ENCODE measurements at places on chromosomes 2 and 18.

DNA sequence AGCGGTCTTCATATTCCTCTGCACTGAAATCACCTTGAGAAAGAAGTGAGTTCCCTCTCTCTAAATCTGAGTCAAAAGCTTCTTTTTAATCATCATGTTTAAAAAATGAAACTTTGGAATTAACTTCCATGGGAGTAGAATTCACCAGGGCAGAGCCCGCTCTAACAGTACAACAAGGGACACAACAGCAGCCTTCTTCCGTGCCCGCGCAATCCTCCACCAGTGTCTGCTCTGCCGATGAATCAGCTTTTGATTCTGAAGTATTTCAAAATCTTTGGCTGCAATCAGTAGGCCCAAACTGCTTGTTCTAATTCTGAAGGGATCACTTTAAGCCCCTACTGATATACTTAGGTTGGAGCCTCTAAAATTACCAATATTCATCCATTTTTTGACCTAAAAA, 76.9 kb downstream of the USP40 start:
- no peak for DNase-seq

DNA sequence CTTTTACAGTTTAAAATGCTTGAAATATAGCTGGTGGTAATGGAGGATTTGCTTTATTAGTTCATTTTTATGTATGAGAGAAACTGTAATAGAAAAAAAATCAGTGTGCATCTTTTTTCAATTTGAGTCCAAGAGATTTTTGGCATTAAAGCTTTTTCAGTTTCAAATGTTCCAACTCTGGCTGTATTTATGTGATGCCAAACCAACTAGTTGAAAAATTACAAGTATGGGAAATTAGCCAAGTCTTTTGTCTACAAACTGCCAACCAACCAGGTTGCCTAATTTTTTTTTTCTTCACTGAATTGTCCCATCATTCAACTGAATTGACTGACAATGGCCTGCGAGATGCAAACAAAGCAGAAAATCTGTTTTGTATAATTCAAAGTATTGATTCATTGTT, 95.7 kb downstream of the ICOS start:
- DNase-seq = no peak

- no peak for DNase-seq
These were observed 72.6 kb upstream of the MCFD2 start for GRCh38 chr2:46988230-46988629.

DNA sequence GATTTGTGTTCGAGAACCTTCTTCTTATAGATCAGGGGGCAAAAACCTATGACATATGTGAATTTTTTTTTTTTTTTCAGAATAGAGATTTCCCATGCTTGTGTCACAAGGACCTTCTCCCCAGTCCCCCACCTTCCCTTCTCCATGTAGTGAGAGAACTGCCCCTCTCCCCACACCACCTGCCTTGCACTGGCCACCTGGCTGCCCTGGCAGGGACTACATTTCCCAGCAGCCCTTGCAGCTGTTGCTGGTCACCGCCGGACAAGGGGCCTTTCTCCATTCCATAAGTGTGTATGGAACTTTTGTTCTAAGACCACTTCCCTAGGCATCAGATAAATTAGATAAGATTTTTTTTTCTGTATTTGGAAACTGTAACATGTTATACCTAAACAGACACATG, 22.2 kb downstream of the MBP start:
- DNase-seq = no peak

GRCh38 chr2:211591426-211591825, 947.2 kb downstream of the ERBB4 start:
- no peak for DNase-seq

DNA sequence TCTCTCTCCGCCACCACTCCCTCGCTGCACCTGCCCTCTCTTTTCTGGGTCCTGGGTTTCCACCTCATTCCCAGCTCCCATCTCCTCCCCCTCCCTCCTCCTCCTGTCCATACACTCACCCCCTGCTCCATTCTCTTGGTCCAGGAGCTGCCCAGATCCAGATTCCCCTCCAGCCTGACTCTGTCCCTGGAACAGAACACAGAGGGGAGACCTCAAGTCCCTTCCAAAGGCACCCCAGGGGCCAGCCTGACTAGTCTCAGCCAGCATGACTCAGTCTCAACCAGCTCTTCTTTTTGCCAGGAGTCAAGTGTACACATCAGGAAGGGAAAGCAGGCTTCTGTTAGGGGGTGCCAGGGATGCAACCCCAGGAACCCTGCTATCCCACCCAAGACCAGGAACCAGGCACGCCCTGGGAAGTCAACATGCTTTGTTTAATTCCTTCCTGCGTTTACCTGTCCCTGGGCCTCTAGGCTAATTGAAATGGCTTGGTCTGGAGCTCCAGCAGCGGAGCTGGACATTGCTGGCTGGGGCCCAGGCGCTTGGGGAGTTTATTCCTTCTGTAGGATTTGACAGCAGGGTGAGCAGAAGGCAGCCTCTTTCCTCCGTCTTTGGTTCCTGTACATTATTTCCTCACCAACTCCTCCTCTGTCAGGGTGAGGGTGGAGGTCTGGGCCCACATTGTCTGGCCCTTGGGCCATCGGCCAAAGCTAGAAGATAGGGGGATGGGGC, 28.4 kb upstream of the SELENOI start:
- DNase-seq = no peak

- no peak for DNase-seq
These were observed 73.1 kb downstream of the IRS1 start for GRCh38 chr2:226726546-226726945.

GRCh38 chr2:238009563-238009962, 42.7 kb downstream of the UBE2F start:
- DNase-seq = no peak

- peak; percentile 48 for DNase-seq
These were observed 88.5 kb upstream of the RANBP2 start for GRCh38 chr2:108630567-108631405.

DNA sequence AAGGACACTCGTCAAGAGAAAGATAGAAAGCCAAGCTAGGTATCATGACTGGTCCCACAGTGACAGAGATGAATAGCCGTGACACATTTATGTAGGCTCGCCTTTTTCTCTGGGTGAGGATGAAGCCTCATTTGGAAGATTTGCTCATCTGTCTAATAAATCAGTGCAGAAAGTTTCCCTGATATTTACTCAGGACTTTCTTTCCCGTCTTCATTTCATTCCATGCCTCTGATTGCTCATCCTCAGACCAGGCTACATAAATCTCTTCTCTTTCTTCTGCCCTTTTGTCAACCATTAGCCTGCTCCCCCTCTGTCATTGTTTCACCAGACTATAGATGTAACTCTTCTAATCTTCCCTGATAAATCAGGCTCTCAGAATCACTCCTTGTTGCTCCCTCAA, 361.8 kb upstream of the MEIS1 start:
- no peak for DNase-seq

DNA sequence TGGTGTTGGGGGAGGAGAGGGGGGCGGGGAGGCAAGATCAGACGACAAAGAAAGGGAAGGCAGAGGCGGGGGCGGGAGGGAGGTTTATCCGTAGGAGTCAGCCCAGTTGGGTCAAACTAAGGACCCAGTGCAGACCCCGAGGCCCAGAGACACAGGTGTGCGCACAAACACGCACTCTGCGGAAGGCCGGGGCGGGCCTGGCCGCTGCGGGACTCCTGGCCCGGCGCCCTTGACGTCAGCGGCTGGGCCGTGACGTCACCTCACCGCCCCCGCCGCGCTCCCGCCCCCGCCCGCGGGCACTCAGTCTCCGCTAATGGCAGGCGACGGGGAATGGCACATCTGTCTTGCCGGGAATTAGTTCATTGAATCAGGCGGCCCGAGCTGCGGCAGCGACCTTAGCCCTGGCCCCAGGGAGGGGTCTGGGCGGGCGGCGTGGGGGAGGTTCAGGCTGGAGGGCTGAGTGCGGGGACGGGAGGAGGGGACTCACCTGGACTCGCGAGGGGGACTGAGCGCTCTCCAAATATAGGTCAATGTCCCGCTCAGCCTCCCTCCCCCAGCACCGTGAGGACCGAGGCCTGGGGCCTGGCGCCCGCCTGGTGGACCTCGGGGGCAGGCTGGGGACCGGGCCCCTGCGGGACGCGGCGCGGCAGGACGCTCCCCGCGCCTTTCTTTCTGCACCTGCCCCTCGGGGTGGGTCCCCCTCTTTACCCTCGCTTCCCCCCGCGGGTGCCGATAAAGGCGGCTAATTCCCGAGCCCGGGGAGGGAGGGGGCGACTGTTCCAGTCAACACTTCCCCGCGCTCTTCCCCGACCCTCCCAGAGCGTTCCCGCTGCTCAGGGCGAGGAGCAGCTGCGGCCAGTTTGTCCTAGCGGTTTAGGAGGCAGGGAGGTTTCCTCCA, 15.5 kb upstream of the ECEL1 start:
- no peak for DNase-seq

- peak; percentile 62 for DNase-seq
These were observed 437.5 kb upstream of the NXPH2 start for GRCh38 chr2:139217641-139218040.

DNA sequence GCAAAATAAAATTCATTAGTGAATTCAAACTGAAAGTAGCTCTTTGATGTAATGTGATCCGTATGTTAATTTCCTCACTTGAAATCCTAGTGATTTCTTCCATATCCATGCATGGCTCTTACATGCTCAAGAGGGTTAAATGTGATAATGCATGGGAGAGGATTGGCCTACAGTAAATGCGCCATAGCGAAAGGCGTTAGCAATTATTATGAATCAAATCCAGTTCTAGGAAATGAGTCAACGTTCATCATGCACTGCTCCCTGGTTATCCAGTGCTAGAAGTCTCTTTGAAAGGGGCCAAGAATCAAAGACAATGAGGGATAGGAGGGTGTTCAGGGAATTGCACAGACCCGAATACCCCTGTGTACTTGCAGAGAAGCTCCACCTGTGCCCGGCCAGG, 101.4 kb upstream of the RASGRP3 start:
- DNase-seq = no peak

DNA sequence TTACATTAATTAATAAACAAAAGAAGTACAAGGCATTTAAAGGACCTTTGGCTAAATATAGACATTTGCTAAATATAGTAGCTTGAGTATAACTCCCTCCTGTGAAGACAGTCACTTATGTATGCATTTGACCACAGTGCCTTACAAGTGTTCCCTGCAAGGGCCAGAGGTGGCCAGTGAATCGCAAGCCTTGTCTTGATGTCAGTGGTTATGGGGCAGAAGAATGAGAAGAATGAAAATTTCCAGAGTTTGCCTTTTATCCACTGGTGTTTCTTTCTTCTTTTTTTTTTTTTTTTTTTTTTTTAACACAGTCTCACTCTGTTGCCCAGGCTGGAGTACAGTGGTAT, 1.8 kb downstream of the LRRFIP1 start:
- no peak for DNase-seq

DNA sequence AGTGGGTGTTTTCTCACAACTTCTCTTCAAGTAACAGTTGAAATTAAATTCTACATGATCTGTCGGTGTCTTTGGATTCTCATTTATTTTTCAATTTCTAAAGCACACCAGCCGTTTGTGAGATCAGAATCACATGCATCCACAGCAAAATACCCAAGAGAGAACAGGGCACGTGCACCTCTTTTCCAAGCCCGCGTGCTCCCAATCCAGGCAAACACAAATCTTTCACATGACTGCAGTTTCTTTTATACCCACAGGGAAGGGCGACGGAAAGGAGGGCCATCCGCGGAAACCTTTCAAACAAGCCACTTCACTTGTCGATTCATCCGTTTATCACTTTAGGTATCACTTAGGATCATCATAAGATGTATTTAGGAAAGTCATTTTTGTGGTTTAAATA, 13.0 kb upstream of the DAPL1 start:
- DNase-seq = peak; percentile 18

DNA sequence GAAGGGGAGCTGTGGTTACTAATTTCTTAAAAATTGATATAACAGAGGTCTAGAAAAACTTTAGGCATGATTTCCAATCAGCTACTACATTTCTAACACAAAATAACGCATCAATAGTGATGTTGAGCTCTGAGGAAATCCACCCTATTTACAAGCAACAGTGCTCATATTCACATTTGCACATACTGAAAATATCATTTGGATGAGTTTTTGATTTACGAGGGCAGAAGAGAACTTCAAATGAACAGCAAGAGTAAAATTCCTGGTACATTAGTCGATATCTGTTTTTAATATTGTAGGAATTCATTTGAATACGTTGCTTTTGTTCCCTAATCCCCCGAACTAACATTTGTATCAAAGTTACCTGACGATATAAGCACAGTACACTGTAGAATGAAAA, 761.0 kb upstream of the POU3F3 start:
- DNase-seq = no peak

- peak; percentile 1 for DNase-seq
These were observed 173.6 kb downstream of the GALR1 start for GRCh38 chr18:77422974-77423867.

DNA sequence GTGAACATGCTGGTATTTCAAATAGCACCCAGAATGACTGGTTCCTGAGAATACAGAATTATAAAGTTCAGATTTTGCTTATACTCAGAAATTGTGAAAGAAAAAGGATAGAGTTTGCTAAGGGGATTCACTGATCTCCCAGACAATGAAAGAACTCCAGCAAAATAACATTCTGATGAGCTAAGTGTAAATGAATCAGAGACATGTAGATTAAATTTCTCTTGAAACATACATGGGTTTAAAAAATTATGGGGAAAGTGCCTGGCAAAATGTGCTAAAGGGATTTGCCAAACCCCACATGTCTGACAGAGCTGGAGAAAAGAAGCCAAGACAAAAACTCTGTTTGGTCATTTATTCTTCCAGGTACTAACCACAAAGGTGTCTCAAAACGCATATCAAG, 116.3 kb downstream of the FTCDNL1 start:
- no peak for DNase-seq

GRCh38 chr2:136111711-136112110, 6.2 kb downstream of the CXCR4 start:
- DNase-seq = no peak

GRCh38 chr18:11842562-11842961, 8.7 kb upstream of the CHMP1B start:
- no peak for DNase-seq

DNA sequence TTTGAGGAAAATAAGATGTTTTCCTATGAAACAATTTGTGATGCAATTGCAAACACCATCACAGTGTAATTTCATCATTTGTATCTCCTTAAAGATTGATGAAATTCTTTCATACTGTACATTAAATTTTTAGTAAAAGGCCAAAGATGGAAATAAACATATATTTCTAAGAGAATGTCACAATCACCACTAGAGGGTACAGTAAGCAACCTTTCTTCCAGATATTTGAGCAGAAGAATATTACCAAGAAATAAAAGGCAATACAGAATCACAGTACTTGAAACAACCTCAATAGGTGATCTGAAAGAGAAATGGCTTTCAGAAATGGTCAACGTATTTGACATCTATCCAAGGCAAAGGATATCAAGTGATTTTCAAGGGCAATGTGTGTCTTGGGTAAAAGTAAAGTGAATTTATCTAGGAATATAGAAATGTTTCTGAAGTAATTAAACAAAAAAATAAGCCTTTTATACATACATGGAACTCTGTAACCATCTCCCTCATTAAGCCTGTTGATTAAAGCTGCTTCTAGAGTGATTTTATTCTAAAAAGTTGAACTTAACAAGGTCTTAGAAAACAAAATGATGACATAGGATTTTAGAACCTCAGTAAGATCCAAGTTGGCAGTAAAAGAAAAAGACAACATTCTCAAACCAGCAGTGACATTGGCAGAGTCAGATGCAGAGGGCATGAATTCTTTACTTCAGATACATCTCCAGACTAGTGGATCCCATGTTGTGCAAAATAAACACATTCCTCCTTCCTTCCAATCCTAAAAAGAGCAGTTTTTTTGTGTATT, 90.3 kb upstream of the SESTD1 start:
- no peak for DNase-seq

Data from NCI-H2171 treated with DMSO at 0.1 percent for 48 hours (cell line).